ENCODE measurements at places on chromosomes 3 and 15.

GRCh38 chr15:81351651-81352050 is 22.4 kb downstream of the TMC3 start:
- H3K4me1 ChIP-seq = no peaks in the 10 kb centered on the region
- H3K4me3 ChIP-seq = no peak overlapping the region
- H3K27me3 ChIP-seq = no peaks in the 10 kb centered on the region
- H3K27ac ChIP-seq = no peak overlapping the region
- no peaks in the 10 kb centered on the region for H3K36me3 ChIP-seq

- H3K27me3 ChIP-seq = no peaks in the 10 kb centered on the region
- peak; percentile 28 for DNase-seq
- no peak overlapping the region for H3K4me3 ChIP-seq
- H3K27ac ChIP-seq = no peak overlapping the region
- H3K4me1 ChIP-seq = no peaks in the 10 kb centered on the region
These were observed 23.5 kb upstream of the TSC22D2 start for GRCh38 chr3:150384296-150385212.

GRCh38 chr15:64989416-64990167 is at the start of gene SPG21:
Gene SPG21 (minus strand): TSS chr15:64989914. CDS start chr15:64983569, 6,345 bp downstream.
- peak within 1 kb of the TSS; percentile 91 for H3K4me3 ChIP-seq

GRCh38 chr15:89085289-89085926 is 2.8 kb upstream of the ABHD2 start:
- H3K27ac ChIP-seq = no peak overlapping the region
- DNase-seq = no peak
- peaks cover 15% of the 10 kb centered on the region for H3K4me1 ChIP-seq
- H3K36me3 ChIP-seq = no peaks in the 10 kb centered on the region
- H3K27me3 ChIP-seq = no peaks in the 10 kb centered on the region

DNA sequence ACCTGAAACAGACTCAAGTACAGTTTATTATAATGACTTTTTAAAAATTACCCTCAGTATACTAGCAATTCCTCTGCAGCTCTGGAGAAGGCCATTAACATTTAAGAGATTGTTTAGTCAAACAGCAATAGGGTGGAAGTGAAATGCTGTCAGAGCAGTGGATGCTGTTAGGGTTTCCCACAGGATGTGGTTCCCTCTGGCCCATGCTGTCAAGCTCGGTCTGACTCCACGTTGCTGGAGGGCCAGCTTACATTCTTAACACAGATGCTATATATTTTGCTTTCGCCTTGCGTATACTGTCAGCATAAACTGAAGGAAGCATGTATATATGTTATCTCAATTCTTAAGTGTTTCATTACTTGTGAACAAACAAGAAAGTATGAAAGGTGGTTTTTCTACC is 231.1 kb upstream of the COL8A1 start:
- no peak overlapping the region for H3K4me3 ChIP-seq
- no peak overlapping the region for H3K27ac ChIP-seq
- peaks cover 3% of the 10 kb centered on the region for H3K4me1 ChIP-seq
- H3K27me3 ChIP-seq = no peaks in the 10 kb centered on the region

DNA sequence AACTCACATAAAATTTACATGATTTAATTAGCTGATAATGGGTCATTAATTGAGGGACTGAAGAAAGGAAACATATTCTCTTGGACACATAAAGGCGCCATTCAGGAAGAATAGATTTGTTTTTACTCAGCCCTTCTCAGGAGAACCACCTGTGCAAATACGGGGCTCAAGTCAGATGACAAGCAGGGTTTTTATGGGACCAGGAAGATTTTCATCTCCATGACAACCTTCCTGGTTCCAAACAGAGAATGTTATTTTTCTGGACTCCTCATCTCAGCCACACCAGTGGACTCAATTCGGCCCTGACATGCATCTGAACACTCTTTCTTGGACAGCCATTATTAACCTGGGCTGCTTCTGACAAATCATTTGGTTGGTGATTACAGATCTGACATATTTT is 120.5 kb downstream of the PDZRN3 start:
- H3K4me1 ChIP-seq = peaks cover 9% of the 10 kb centered on the region
- no peaks in the 10 kb centered on the region for H3K36me3 ChIP-seq
- DNase-seq = no peak

- H3K27me3 ChIP-seq = no peaks in the 10 kb centered on the region
- no peaks in the 10 kb centered on the region for H3K36me3 ChIP-seq
- H3K4me3 ChIP-seq = no peak overlapping the region
- H3K4me1 ChIP-seq = no peaks in the 10 kb centered on the region
- no peak overlapping the region for H3K27ac ChIP-seq
These were observed 86.8 kb downstream of the BFSP2 start for GRCh38 chr3:133486658-133487057.

DNA sequence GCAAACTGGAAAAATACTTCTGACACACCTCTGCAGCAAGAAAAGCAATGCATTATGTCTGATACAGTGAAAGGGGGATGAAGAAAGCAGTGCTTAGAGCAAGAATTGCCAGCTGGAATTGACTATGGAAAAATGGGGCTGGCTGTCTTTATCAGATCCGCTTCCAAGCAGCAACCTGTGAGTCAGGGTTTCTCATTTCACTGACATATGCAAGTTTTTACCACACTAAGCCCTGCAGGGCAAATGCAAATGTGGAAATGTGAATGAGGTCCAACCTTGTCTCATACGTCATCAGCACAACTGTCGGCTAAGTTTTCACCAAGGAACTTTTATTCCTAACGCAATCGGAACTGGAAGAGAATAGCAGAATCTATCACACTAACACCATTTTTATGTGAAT is 172.5 kb upstream of the GADL1 start:
- DNase-seq = peak; percentile 99
- H3K27ac ChIP-seq = no peak overlapping the region
- no peaks in the 10 kb centered on the region for H3K27me3 ChIP-seq
- no peaks in the 10 kb centered on the region for H3K36me3 ChIP-seq

GRCh38 chr15:75790631-75791336 is 52.5 kb upstream of the UBE2Q2 start:
- H3K36me3 ChIP-seq = no peaks in the 10 kb centered on the region
- H3K4me3 ChIP-seq = no peak overlapping the region
- no peaks in the 10 kb centered on the region for H3K4me1 ChIP-seq

DNA sequence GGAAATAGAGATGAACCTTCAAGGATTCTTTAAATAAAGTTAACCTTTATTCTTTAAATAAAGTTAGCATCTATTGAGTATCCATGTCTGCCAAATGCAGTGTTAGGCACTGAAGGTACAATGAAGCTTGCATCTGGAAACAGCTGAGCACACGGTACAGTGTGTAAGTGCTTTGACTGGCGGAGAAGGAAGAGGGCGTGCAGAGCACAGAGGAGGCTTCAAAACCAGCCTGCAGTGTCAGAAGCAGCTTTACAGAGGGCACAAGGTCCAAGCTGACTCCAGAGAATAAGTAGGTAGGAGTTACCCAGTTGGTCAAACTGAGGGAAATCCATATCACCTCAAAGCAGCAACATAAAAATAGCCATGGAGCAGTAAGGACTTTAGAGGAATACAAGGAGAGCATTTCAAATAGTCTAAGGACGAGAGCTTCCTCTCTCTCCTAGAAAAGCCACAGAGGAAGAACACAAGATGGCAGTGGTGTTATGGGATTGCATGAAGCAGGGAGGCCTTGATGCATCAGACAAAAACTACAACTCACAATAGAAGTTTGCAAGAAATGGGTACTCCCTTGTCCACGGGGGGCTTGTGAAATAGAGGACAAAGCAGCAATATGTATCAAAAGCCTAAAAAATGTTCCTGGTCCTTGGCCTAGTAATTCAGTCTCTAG is 60.3 kb upstream of the PPP2R3A start:
- H3K27me3 ChIP-seq = no peaks in the 10 kb centered on the region
- no peak overlapping the region for H3K27ac ChIP-seq
- peak; percentile 23 for DNase-seq
- H3K4me1 ChIP-seq = no peaks in the 10 kb centered on the region

GRCh38 chr15:65069179-65069578 is 1.4 kb upstream of the RASL12 start:
- peaks cover 44% of the 10 kb centered on the region for H3K4me1 ChIP-seq
- H3K27me3 ChIP-seq = peaks cover 9% of the 10 kb centered on the region
- H3K4me3 ChIP-seq = no peak overlapping the region
- H3K36me3 ChIP-seq = no peaks in the 10 kb centered on the region
- peak; percentile 100 for DNase-seq

- no peaks in the 10 kb centered on the region for H3K36me3 ChIP-seq
- no peak overlapping the region for H3K4me3 ChIP-seq
- H3K4me1 ChIP-seq = no peaks in the 10 kb centered on the region
- no peaks in the 10 kb centered on the region for H3K27me3 ChIP-seq
- no peak overlapping the region for H3K27ac ChIP-seq
These were observed 764.8 kb upstream of the NR2F2 start for GRCh38 chr15:95565690-95566089.

- no peaks in the 10 kb centered on the region for H3K36me3 ChIP-seq
- no peak overlapping the region for H3K4me3 ChIP-seq
- no peak for DNase-seq
- no peak overlapping the region for H3K27ac ChIP-seq
- no peaks in the 10 kb centered on the region for H3K4me1 ChIP-seq
These were observed 75.7 kb downstream of the GAP43 start for GRCh38 chr3:115698851-115699591.

- H3K4me3 ChIP-seq = no peak overlapping the region
- no peak overlapping the region for H3K27ac ChIP-seq
- H3K4me1 ChIP-seq = no peaks in the 10 kb centered on the region
- no peaks in the 10 kb centered on the region for H3K27me3 ChIP-seq
- no peak for DNase-seq
- H3K36me3 ChIP-seq = no peaks in the 10 kb centered on the region
These were observed 336.8 kb upstream of the MCTP2 start for GRCh38 chr15:93894438-93895036.

DNA sequence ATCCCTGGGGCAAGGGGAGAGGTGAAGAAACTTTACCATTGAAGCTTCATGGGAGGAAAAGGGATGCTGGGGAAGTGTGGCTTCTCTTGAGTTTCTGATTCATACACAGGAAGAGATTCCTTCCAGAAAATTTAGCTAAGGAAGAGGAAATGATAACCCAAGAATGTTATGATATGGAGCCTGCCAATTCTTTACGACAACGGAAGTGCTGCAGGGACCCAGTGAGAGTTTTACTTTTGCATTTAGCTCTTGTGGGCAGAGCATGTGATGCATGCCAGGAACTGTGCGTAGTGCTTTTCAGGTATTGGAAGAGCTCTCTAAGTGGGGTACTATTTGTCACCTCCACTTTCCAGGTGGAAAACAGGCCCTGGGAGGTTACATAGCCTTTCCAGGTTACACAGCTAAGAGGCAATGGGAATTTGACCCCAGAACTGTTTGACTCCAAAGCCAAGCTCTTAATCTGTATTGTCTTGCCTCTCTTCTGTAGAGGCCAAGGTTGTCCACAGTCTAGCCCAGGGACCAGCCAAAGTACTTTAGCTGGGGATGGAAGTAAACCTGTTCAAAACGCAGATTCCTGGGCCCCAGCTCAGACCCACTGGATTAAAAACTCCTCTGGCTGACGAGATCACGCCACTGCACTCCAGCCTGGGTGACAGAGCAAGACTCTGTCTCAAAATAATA is 23.0 kb downstream of the CMTM7 start:
- no peaks in the 10 kb centered on the region for H3K4me1 ChIP-seq
- H3K4me3 ChIP-seq = no peak overlapping the region
- peak; percentile 31 for DNase-seq

GRCh38 chr3:57670543-57670942 is 22.3 kb downstream of the DENND6A start:
- H3K36me3 ChIP-seq = no peaks in the 10 kb centered on the region
- no peaks in the 10 kb centered on the region for H3K4me1 ChIP-seq
- no peak overlapping the region for H3K27ac ChIP-seq

DNA sequence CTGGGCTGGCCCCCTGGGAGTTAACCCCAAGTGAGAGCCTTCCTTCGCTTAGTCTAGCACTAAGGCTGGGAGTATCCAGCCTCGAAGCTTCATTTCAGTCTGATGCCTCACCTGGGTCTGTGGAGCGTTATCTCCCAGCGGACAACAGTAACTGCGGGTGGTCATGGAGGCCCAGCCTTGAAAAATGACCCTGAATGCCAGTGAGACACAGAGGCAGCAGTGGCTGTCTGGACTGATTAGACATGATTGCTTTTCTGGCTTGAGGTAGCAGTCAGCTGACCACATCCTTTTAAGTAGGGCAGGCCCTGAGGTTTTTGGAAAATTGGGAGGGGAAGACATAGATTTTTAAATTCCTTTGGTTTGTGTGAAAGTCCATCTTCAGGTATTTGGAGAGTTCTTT is 28.2 kb upstream of the TRIM59 start:
- H3K4me3 ChIP-seq = no peak overlapping the region
- no peaks in the 10 kb centered on the region for H3K36me3 ChIP-seq
- no peak for DNase-seq
- H3K4me1 ChIP-seq = peaks cover 21% of the 10 kb centered on the region
- no peaks in the 10 kb centered on the region for H3K27me3 ChIP-seq

DNA sequence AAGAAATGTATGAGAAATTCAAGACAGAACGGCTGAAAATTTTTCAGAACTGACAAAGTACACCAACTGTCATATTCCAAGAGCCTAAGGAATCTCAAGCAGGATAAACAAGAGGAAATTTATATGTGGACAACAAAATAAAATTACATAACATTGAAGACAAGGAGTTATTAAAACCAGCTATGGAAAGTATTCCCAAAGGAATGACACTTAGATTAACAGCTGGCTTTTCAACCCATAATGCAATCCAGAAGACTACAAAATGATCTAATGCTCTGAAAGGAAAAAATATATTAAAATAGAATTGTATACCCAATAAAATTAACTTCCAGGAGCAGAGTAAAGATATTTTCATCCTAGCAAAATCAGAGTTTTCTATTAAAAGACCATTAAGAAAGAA is 132.2 kb upstream of the BNIP2 start:
- no peak for DNase-seq
- H3K36me3 ChIP-seq = no peaks in the 10 kb centered on the region
- H3K27me3 ChIP-seq = no peaks in the 10 kb centered on the region
- no peak overlapping the region for H3K27ac ChIP-seq
- H3K4me1 ChIP-seq = no peaks in the 10 kb centered on the region

- no peaks in the 10 kb centered on the region for H3K36me3 ChIP-seq
- no peak for DNase-seq
- no peaks in the 10 kb centered on the region for H3K27me3 ChIP-seq
- H3K4me1 ChIP-seq = no peaks in the 10 kb centered on the region
- no peak overlapping the region for H3K27ac ChIP-seq
- no peak overlapping the region for H3K4me3 ChIP-seq
These were observed 66.4 kb downstream of the SCN5A start for GRCh38 chr3:38582941-38583645.

Data from fibroblast of lung (primary cell).